B cell (primary cell): ENCODE measurements at places on chromosomes 11 and 22.
A peak's percentile ranks its signal among the peaks of the same experiment; 100 is the strongest.

- peaks cover 90% of the 10 kb centered on the region for H3K4me1 ChIP-seq
- peak; percentile 58 for DNase-seq
- no peak overlapping the region for H3K4me3 ChIP-seq
- no peak overlapping the region for H3K27ac ChIP-seq
These were observed 37.8 kb upstream of the GRAMD4 start for GRCh38 chr22:46582281-46582933.

GRCh38 chr11:77309401-77310085 lies 8.1 kb upstream of the GDPD4 start:
- H3K4me3 ChIP-seq, result no peak overlapping the region
- H3K4me1 ChIP-seq, result no peaks in the 10 kb centered on the region
- no peak overlapping the region for H3K27ac ChIP-seq
- no peak for DNase-seq
- H3K27me3 ChIP-seq, result no peaks in the 10 kb centered on the region

- no peaks in the 10 kb centered on the region for H3K4me1 ChIP-seq
- no peak overlapping the region for H3K4me3 ChIP-seq
- H3K36me3 ChIP-seq, result no peaks in the 10 kb centered on the region
- no peaks in the 10 kb centered on the region for H3K27me3 ChIP-seq
- DNase-seq, result no peak
- no peak overlapping the region for H3K27ac ChIP-seq
These were observed 1.8 kb downstream of the C11orf86 start for GRCh38 chr11:66976925-66977324.

- H3K4me3 ChIP-seq, result no peak overlapping the region
- H3K27ac ChIP-seq, result no peak overlapping the region
- H3K4me1 ChIP-seq, result no peaks in the 10 kb centered on the region
- no peak for DNase-seq
- no peaks in the 10 kb centered on the region for H3K36me3 ChIP-seq
These were observed 6.5 kb upstream of the RAB38 start for GRCh38 chr11:88181776-88182175.

GRCh38 chr11:60184824-60185511 lies 2.1 kb upstream of the MS4A6A start:
- no peak overlapping the region for H3K4me3 ChIP-seq
- H3K27me3 ChIP-seq, result no peaks in the 10 kb centered on the region
- H3K4me1 ChIP-seq, result peaks cover 48% of the 10 kb centered on the region
- DNase-seq, result peak; percentile 66

GRCh38 chr22:17664414-17665055 lies 26.0 kb downstream of the BCL2L13 start:
- no peaks in the 10 kb centered on the region for H3K4me1 ChIP-seq
- H3K27me3 ChIP-seq, result no peaks in the 10 kb centered on the region
- no peak overlapping the region for H3K27ac ChIP-seq
- DNase-seq, result no peak
- no peak overlapping the region for H3K4me3 ChIP-seq
